Cortex of kidney (tissue), 1 donor: ENCODE measurements at places on chromosomes 11 and 22.

- no peak for DNase-seq
Observed at GRCh38 chr11:34208266-34209135, 103.1 kb downstream of the NAT10 start.

DNA sequence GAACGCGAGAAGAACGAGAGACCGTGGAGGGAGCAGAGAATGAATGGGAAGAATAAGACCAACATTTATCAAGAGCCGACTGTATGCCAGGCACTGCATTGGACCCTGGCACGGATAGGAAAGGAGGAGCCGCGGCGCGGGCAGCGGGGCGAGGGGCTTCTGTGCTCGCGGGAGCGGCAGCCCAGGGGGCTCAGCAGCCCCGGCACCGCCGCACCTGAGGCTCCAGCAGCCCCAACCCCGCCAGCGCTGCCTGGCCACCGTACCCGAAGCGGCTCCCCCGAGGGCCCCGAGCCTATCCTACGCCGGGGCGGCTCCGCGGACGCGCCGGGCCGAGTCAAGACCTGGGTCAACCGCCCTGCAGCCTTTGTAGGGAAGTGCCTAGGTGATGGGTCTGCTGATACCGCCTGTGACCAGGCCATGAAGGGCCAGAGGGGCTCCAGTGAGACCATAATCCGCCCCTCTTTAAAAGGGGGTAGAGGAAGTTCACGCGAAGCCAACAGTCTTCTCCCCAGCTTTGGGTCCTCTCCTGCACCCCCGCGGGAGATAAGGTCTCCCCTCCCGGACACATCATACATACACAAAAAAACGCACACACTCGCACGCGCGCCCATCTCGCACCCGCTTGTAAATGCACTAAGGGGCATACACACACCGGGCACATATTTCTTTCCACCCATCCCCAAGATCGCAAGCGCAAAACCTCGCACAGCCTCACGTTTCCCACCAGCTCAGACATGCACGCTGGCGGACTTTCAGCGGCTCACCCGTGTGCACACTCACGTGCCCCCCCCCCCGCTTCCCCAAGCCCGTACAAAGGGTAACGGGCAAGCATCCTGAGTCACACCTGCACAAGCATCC is 935 bp upstream of the RTN4RL2 start:
- DNase-seq: no peak

DNA sequence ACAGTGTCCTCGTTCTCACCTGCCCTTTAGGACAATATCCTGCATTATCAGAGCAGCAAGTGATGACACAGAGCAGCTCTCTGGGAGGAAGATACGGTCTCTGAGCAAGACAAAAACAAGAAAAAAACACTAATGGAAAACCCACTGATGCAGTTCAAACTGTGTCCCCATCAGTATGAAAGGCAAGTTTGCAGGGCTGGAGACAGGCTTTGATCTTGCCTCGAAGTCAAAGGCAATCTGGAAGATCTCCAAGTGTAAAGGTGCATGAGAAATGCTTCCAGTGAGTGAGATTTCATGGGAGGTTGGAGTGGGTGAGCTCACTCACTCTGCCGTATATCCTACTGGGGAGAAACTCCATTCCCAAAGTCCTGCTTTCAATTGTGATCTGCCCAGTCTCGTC is 157.5 kb downstream of the KIRREL3 start:
- no peak for DNase-seq

DNA sequence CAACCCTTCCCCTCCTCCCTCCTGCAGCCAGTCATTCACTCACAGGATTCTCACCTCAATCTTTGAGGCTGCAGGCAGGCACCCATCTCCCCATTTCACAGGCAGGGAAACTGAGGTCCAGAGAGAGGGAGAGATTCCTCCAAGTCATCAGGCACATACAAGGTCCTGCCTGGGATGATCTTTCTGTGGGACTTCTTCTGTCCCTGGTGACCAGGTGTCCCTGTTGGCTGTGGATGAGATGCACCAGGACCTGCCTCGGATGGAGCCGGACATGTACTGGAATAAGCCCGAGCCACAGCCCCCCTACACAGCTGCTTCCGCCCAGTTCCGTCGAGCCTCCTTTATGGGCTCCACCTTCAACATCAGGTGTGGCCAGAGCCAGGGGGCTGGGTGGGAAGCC is 7.8 kb downstream of the FTH1 start:
- DNase-seq: no peak

DNA sequence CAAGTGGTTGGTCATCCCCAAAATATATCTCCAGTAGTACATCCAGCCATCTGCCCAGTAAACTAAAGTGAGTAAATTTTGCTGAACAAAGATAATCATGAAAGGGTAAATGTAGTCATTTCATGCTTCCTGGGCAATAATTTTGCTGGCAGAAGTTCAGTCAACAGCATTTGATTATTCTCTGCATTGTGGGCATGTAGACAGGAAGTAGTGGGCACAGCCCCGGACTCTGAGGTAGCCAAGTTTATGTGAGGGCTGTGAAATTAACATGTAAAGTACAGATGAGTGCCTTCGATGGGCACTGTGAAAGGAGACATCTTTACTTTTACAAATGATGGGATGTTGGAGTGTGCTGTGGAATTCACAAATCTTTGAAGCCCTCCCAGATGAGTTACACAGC is 312.2 kb upstream of the MTNR1B start:
- DNase-seq: no peak

DNA sequence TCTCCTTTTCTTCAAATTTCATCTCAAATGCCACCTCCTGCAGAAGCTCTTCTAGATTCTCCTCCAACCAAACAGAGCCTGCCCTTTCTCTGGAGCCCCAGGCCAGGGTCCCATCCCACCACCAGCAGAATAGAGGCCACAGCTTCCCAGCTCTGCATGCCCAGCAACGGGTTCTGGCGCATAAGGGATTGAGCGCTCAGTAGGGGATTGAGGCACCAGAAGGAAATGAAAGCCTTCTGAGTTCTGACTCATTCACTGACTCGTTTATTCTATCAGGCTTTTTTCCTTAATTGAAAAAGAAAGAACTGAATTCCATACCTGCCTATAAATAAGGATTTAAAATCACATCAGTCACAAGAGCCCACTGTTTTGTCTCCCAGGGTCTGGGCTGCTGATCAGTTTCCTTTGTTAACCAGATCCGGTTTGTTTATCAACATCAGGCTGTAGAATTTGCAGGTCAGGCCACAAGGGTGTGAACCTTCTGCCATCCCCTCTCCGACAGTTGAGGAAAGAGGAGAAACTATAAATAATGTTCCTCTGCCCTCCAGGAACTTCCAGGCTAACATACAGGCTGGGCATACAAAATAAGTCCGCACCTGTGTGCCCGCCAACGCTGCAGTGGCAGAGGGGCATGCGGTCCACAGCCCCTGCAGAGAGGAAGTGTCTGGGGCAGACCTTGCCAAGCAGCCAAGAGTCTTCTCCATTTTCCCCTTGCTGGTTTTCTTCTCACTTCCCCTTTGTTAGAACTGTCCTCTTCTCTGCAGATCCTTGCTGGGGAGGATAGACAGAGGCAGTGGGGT is 63.5 kb upstream of the PRDM11 start:
- DNase-seq: no peak
